ENCODE measurements at places on chromosomes 16 and 17. TPM values are rescaled to one million over a fixed set of nuclear protein-coding genes. Genes with fewer than 3 reads are reported as not detected.

The GRIN2A gene
- total RNA-seq: not detected

The NT5M gene
- total RNA-seq: 0.29 TPM

The TBC1D26 gene
- total RNA-seq: not detected

The DRC7 gene
- total RNA-seq: not detected

The TMEM92 gene
- total RNA-seq: not detected

The CHST5 gene
- total RNA-seq: under 0.01 TPM

The KCNJ18 gene
- total RNA-seq: not detected

The PCYT2 gene
- total RNA-seq: 48.7 TPM

The ZNF469 gene
- 8.9 TPM for total RNA-seq

The CD300LB gene
- not detected for total RNA-seq

The WFDC1 gene
- 2.4 TPM for total RNA-seq

The TBX2 gene
- 42.5 TPM for total RNA-seq

The TMC7 gene
- 0.22 TPM for total RNA-seq

The MT1G gene
- not detected for total RNA-seq
